CD8-positive, alpha-beta memory T cell (primary cell): ENCODE measurements at places on chromosomes 3 and 15. TPM values are rescaled to one million over a fixed set of nuclear protein-coding genes. Genes with fewer than 3 reads are reported as not detected.

GRCh38 chr15:63380808-63381282, 801 bp downstream of the CA12 start:
- no peak overlapping the region for H3K4me3 ChIP-seq
- H3K36me3 ChIP-seq = no peaks in the 10 kb centered on the region
- no peaks in the 10 kb centered on the region for H3K4me1 ChIP-seq

- no peak overlapping the region for H3K27ac ChIP-seq
- no peak for DNase-seq
Observed at GRCh38 chr3:4848176-4848825, 130.9 kb upstream of the BHLHE40 start.

DNA sequence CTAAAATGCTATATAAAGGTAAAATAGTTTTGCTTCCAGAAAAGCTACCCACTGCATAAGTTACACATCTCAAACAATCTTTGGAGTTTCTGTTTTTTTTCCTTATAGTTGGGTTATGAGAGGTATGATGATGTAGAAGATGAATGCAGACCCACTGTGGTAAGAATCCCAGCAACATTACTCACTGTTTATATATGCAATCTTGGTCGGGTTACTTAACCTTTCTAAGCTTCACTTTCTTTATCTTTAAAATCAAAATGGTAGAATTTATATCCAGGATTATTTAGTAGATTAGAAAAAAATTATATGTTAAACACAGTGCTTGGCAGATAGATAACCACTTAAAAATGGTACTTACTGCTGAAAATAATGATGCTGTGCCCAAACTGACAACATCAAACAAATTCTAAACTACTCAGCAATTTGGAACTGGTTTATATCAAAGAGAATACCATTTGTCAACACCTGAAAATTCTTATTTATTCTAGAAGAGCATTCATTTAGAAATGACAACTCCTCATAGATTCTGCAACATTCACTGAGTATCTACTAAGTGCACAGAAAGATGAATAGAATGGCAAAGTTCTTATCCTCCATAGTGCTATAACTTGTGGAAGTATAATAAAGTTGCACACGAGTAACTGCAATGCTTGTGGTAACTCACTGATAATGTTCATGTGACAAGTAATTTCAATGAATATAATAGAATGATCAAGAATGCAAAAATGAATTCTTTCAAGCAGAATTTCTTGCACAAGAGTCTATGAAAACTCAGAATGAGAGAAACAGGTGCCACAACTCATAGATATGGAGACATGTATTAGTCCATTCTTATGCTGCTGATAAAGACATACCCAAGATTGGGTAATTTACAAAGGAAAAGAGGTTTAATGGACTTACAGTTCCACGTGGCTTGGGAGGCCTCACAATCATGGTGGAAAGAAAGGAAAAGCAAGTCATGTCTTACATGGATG, 129.0 kb upstream of the SLC7A14 start:
- H3K27me3 ChIP-seq = no peaks in the 10 kb centered on the region
- H3K4me3 ChIP-seq = no peak overlapping the region
- H3K4me1 ChIP-seq = no peaks in the 10 kb centered on the region
- H3K27ac ChIP-seq = no peak overlapping the region
- no peak for DNase-seq

Gene GLCE
- 5.7 TPM for total RNA-seq

DNA sequence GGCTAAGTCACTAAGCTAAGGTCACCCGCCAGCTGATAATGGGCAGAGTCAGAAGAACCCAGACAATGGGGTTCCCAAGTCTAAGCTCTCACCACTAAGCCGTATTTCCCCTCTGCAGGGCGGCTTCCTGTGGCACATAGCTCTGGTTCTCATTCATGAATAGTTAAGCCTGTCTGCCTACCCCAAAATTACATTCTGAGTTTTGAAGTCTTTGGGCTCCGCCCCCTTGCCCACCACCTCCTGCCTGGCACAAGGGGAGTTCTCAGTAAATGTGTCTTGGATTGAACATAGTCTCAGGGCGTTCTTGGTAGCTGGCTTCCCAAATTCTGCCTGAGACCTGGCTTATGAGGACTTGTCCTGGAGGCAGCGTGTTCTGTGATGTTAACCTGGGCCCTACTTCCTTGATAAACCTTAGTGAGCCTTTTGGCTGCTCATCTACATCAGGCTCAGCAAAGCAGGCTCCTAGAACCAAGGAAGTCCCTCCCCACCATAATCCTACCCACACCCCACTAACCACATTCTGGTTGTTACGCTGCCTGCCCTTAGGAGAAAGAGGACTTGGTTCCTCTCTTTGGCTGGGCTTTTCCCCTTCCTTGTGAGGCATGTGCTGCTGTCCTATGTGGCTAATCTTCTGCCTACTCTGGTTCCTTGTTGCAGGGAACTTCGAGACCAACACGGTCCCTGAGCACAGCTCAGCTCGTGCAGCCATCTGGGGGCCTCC, 54.9 kb downstream of the STARD5 start:
- H3K4me3 ChIP-seq = no peak overlapping the region
- no peak for DNase-seq
- H3K27ac ChIP-seq = no peak overlapping the region
- H3K4me1 ChIP-seq = peaks cover 17% of the 10 kb centered on the region
- no peaks in the 10 kb centered on the region for H3K36me3 ChIP-seq
- H3K27me3 ChIP-seq = no peaks in the 10 kb centered on the region

Gene SH2D7
- not detected for total RNA-seq

Gene MYZAP
- total RNA-seq = not detected

GRCh38 chr3:24237971-24238706, 256.5 kb downstream of the THRB start:
- peaks cover 3% of the 10 kb centered on the region for H3K27me3 ChIP-seq
- peak; percentile 17 for DNase-seq
- no peaks in the 10 kb centered on the region for H3K36me3 ChIP-seq
- no peak overlapping the region for H3K4me3 ChIP-seq

DNA sequence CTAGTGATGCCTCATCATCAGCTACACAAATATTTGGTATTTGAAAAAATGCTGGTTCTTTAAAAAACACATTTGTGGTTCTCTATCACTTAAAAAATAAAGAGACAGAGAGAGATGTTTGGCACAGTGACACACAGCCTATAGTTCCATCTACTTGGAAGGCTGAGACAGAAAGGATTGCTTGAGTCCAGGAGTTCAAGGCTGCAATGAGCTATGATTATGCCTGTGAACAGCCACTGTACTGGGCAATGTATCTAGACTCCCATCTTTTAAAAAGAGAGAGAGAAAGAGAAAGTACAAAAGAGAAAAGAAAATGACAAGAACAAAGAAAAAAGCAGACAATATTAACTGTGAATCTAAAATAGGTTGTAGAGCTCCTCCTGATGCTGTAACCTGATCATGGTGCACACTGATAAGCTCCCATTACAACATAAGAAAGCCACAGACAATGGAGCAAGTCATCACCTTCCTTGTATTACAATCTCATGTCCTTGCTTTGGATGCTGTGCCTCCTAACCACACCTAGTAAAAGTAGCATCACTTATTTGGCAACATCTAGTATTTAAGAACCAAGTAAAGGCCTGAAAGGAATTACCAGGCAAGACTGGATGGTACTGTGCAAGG, 31.7 kb upstream of the MAP4 start:
- no peaks in the 10 kb centered on the region for H3K36me3 ChIP-seq
- H3K4me3 ChIP-seq = no peak overlapping the region
- H3K27me3 ChIP-seq = no peaks in the 10 kb centered on the region
- DNase-seq = no peak
- no peaks in the 10 kb centered on the region for H3K4me1 ChIP-seq

DNA sequence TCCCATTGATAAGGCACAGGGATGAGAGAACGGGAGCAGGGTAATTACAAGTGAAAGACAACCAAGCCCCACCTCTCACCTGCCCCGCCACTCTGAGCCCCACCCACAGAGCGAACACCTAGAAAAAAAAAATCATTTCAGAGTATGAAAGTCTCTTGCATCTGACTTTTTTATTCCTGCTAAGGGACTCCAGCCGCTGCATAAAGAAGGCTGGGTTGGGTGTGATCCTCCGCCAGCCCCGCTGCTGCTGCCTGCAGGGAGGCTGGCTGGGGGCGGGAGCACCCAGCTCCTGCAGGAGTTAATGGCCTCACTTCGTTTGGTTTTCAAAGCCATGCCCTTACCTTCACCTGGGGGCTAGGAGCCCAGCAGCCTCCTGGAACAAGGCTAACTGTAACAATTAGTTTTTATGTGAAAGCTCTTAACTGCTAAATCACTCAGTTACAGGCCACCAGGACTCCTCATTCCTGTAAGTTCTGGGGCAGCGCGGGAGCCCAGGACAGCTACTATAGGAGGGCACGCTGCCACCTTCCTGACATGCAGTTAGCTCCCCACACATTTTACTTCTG, 78.0 kb upstream of the SNRPA1 start:
- peaks cover 4% of the 10 kb centered on the region for H3K27me3 ChIP-seq
- H3K4me1 ChIP-seq = no peaks in the 10 kb centered on the region
- H3K36me3 ChIP-seq = no peaks in the 10 kb centered on the region
- no peak for DNase-seq

DNA sequence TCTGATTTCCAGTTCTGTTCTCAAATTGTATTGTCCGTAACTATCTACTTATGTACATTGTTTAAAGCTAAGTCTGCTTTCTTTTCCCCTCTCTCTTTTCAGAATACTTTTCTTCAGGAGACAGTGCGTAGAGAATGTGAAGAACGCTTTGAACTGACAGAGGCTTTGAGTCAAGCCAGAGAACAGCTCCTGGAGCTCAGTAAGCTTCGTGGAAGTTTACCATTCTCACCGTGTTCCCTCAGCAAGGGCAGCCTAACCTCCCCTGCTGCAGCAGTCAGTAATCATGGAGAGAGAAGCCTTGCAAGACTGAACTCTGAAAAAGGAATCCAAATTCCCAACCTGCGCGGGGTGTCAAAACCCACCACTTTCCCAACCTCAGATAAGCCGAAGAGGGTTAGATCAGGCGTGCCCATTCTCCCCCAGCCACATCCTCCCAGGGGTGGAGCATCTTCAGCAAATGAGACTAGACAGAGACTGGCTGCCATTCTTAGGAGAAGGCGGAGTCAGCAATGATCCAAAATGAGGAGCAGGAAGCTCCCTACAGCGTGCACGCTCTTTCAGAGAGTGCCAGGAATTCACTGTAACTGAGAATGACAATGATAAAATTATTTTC, 114.6 kb downstream of the CCNL1 start:
- no peaks in the 10 kb centered on the region for H3K27me3 ChIP-seq
- no peak overlapping the region for H3K27ac ChIP-seq
- no peaks in the 10 kb centered on the region for H3K4me1 ChIP-seq
- no peak overlapping the region for H3K4me3 ChIP-seq
- DNase-seq = no peak

Gene VILL
- 14.7 TPM for total RNA-seq

Gene KCNH8
- total RNA-seq = not detected

DNA sequence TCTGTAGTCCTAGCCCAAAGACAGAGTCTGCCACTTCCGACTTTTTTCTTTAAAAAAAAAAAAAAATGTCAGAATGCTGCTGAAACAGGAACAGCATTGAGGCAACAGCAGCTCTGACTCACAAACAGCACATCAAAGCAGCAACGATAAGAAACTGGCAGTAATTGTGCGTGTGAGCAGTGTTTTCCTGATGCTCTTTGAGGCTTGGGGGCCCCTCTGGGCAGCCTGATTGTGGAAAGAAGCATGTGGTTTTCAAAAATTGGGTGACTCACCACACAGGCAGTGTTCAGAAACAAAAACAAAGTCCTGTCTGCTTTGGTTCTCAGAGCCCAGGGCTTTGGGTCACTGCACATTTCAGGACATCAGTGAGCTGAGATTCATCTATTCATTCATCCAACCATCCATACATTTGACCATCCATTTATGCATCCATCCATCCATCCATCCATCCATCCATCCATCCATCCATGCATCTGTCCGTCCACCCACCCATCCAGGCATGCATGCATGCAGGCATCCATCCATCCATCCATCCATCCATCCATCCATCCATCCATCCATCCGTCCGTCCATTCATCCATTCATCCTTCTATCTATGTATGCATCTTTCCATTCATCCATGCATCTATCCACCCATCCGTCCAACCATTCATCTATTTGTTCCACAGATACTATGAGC, 308.4 kb downstream of the RPLP1 start:
- no peaks in the 10 kb centered on the region for H3K27me3 ChIP-seq
- no peaks in the 10 kb centered on the region for H3K36me3 ChIP-seq
- DNase-seq = peak; percentile 61
- no peak overlapping the region for H3K27ac ChIP-seq

- peaks cover 4% of the 10 kb centered on the region for H3K27me3 ChIP-seq
- H3K36me3 ChIP-seq = no peaks in the 10 kb centered on the region
- no peak overlapping the region for H3K27ac ChIP-seq
- H3K4me3 ChIP-seq = no peak overlapping the region
- no peak for DNase-seq
Observed at GRCh38 chr3:128007033-128007424, 45.2 kb upstream of the SEC61A1 start.

DNA sequence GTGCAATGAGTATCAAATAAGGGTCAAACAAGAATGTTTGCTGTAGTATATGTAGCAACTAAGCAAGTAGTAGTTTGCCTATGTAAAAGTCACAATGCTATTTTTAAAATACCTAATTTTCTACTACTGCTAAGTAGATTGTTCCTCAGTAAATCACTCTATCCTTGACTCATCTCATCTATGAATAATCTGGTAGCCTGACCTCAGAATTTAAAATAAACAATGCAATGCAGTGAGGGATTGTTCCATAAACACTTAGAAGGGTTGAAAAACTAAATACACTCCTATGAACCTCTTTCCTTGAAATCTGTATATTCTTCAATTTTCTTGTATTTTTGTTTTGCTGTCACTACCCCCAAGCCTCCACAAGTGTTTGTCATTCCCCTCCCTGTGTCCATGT, 253.3 kb downstream of the TBC1D5 start:
- H3K27me3 ChIP-seq = no peaks in the 10 kb centered on the region
- H3K4me1 ChIP-seq = no peaks in the 10 kb centered on the region
- no peak for DNase-seq
- no peaks in the 10 kb centered on the region for H3K36me3 ChIP-seq

DNA sequence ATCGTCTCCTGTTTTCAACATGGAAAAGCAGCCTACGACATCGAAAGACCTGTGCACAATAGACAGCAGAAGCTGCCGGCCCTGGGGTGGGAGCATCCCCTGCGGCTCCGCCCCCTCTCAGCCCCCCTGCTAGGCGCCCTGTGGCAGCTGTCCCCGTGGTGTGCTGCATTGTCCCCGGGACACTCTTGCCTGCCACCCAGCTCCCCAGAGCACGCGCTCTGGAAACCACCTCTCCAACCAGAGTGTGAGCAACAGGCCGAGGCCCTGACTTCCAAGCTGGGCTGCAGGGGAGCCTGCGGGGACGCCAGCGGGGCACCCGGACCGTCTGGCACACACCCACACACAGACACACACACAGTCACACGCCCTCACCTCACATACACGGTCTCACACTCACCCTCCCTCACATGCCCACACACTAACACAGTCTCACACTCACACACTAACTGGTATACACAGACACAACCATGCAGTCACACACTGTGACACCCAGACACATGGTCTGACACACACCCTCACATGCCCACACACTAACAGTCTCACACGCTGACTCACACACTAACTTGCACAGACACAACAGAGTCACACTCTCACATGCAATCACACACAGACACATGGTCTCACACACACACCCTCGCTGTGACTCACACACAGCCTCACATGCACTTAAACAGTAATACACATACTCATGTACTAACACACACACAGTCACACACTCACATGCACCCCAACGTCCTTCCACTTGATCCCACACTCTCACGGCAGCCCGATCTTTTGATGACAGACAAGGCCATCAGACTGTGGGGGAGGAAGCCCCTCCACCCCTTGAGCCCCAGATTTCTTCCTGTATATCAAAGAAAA, 94.7 kb downstream of the OCA2 start:
- DNase-seq = no peak
- H3K27ac ChIP-seq = no peak overlapping the region
- H3K27me3 ChIP-seq = no peaks in the 10 kb centered on the region
- no peaks in the 10 kb centered on the region for H3K36me3 ChIP-seq
